ENCODE measurements at places on chromosomes 4 and X.

- no peak for DNase-seq
Observed at GRCh38 chr4:162272215-162272614, 108.4 kb upstream of the FSTL5 start.

- no peak for DNase-seq
Observed at GRCh38 chr4:4987656-4988055, 31.6 kb downstream of the CYTL1 start.

- DNase-seq = no peak
Observed at GRCh38 chrX:53476371-53476770, 42.2 kb upstream of the HSD17B10 start.

- DNase-seq = no peak
Observed at GRCh38 chr4:128841402-128841801, 31.9 kb downstream of the JADE1 start.

- no peak for DNase-seq
Observed at GRCh38 chr4:6324999-6325787, 55.5 kb downstream of the WFS1 start.

Data from D721Med (cell line).